NCI-H1694 treated with DMSO at 0.1 percent for 48 hours (cell line): ENCODE measurements at places on chromosomes 4 and X.

DNA sequence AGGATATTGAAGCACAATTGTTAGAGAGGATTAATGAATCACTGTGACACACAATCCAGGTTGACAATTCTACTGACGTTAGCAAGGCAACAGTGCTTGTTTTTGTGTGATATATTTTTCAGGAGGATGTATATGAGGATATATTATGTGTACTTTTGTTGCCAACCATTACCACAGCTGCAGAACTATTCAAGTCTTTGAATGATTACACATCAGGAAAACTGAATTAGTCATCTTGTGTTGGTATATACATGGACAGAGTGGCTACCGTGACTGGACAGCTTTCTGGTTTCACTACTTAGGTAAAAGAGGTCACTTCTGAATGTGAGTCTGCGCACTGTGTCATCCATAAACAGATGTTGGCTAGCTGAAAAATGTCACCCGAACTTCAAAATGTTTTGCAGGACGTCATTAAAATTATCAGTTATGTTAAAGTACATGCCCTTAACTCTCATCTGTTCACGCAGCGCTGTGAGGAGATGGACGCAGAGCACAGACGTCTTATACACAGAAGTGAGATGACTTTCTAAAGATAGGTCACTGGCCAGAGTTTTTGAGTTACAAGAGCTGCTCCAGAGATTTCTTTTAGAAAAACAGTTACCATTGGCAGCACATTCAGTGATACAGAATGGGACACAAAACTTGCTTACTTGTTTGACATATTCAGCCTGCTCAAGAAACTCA, 69.0 kb downstream of the MRPL1 start:
- DNase-seq = no peak

DNA sequence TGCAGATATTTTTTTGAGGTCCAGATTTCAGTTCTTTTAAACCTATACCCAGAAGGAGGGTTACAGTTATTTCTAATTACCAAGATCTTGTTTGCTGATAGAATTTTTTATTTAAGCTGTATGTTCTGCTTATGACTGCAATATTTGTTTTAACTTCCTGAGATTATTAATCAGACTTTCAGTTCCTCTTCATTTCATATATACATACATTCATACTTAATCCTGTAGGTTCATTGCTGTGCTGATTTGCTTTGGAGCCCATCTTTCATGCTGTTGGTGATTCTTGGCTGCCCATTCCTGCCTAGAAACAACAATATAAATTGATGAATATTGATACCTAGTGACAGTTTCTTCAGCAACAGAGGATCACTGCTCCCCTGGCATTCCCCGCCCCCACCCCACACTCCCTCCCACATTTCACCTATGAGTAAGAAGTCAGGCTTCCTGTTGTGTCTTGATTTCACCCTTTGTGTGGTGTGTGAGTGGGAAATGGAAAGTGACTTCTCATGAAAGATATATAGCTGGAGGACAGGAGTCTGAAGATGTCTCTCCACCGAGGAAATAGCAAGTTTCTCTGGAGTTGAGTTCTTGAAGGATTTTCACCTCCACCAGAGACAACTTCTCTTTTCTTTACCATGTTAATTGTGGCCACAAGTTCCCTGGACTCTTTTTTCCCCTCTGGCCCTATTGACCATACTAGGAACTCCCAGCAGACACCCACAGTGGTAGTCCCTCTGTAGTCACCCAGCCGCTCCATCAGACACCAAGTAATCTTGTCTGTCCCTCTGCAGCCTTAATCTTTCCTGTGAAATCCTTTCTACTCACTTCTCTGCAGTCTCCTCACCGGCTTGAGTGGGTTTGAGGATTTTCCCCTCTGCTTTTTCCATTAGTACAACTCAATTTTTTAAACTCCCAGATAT, 118.4 kb downstream of the ASB9 start:
- no peak for DNase-seq

DNA sequence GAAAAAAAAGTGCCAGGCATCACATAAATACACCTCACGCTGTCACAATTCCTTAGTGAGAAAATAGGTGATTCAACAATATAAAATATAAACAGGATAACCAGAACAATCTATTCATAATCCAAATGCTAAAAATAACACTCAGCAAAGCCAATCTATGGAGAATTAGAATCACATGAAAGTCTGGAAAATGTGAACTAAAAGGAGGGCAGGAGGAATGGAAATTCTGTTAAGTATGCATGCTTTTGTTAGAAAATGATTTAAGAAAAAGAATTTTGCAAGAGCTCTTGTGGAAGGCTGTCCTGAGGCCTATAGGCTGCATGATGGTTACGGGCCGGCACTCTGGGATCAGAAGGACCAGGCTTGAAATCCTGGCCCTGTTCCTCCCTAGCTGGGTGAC, 70.6 kb upstream of the PROM1 start:
- DNase-seq = no peak

GRCh38 chr4:98584265-98584664, 74.1 kb downstream of the TSPAN5 start:
- no peak for DNase-seq

GRCh38 chr4:36427696-36428095, 146.3 kb downstream of the DTHD1 start:
- no peak for DNase-seq

DNA sequence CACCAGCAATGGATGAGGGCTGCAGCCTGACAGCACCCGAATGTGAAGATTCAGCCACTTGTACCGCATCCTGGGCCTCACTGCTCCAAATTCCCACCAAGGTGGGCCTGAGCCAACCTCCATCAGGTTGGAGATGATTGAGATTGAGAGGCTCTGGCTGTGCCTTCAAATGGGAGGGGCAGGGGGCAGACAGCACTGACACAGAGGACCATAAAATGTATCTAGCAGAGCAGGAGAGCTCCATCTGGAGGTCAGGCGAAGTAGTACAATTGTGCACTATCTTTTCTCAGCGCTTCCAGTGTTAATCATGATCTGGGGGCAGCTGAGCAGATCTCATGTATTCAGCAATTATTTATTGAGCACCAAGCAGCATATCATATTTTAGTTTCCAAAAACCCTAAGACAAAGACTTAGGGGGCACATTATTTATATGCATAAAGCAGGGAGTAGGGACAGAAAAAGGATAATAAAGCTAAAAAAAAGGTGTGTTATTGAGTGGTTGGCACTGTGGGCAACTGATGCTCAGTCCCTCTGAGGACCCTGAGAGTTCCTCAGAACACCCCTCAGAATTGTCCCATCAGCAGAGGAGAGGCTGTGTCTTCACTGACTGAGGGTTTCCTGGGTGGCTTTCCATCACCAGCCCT, 31.6 kb upstream of the C1QTNF7 start:
- DNase-seq = no peak

- no peak for DNase-seq
Observed at GRCh38 chr4:102735582-102735981, 25.2 kb downstream of the MANBA start.
